ENCODE measurements at places on chromosomes 16 and 17.
A peak's percentile ranks its signal among the peaks of the same experiment; 100 is the strongest.

- no peak for DNase-seq
Observed at GRCh38 chr16:72677662-72678447, 370.1 kb downstream of the ZFHX3 start.

DNA sequence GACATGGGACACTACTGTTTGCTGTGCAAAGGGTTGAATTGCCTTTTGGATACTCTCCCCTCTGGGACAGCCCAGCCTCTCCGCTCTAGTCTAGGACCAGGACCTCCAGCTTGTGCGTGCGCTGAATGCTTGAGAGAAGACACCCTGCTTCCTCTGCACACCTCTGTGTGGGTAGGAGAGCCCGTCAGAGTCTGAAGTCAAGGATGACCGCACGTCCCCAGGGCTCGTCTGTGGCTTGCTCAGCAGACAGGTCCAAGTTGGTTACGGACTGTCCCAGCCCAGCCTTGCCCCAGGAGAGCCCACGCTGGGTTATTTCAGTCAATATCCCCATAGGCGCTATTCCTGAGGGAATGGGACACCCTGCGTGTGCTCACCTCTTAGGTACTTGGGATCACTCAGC lies 3.7 kb downstream of the C16orf89 start:
- no peak for DNase-seq

GRCh38 chr17:42276359-42276608 lies at the start of gene STAT5B:
Gene STAT5B (minus strand): TSS chr17:42276391. CDS start chr17:42232127, 44,264 bp downstream.
- peak; percentile 64 for DNase-seq

- DNase-seq: no peak
Observed at GRCh38 chr17:82370471-82371332, 863 bp upstream of the UTS2R start.

GRCh38 chr16:30112197-30113030 lies 923 bp downstream of the GDPD3 start:
- peak; percentile 35 for DNase-seq

DNA sequence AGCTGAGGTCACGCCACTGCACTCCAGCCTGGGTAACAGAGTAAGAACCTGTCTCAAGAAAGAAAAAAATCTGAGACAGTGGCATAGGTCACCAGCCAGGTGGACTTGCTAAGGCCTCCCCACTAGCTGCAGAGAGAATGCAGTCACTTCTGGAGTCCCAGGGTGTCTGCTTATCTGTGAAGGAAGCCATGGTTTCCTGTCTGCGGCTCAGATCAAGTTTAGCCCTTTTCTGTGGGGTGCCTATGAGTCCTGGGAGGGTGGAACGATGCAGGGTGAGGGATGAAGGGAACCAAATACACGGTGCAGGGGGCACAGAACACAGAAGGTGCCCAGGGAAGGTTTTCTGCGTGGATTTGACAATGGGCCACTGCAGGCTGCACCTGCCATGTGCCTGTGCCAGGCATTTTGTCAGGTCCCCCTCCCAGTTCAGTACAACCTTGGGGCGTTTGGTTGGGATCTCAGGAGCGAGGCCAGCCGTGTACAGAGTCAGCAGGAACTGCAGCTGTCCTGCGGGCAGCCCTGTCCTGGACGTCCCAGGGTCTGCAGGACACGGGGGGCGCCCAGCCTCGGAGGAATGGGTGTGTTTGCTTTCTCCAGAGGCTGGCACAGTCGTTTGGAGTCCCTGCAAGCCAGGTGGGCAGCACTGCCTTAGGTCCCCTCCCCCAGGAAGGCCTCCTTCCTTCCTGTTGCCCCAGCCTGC lies 41.8 kb downstream of the RAB11FIP4 start:
- peak; percentile 43 for DNase-seq

- DNase-seq: no peak
Observed at GRCh38 chr17:47875011-47875985, 20.7 kb upstream of the SP2 start.

- peak; percentile 22 for DNase-seq
Observed at GRCh38 chr17:46035112-46035818, 36.2 kb downstream of the STH start.

- DNase-seq: no peak
Observed at GRCh38 chr16:73006026-73006425, 41.9 kb downstream of the ZFHX3 start.

Data from effector memory CD8-positive, alpha-beta T cell (primary cell).